ENCODE measurements at places on chromosomes 1 and 21.

DNA sequence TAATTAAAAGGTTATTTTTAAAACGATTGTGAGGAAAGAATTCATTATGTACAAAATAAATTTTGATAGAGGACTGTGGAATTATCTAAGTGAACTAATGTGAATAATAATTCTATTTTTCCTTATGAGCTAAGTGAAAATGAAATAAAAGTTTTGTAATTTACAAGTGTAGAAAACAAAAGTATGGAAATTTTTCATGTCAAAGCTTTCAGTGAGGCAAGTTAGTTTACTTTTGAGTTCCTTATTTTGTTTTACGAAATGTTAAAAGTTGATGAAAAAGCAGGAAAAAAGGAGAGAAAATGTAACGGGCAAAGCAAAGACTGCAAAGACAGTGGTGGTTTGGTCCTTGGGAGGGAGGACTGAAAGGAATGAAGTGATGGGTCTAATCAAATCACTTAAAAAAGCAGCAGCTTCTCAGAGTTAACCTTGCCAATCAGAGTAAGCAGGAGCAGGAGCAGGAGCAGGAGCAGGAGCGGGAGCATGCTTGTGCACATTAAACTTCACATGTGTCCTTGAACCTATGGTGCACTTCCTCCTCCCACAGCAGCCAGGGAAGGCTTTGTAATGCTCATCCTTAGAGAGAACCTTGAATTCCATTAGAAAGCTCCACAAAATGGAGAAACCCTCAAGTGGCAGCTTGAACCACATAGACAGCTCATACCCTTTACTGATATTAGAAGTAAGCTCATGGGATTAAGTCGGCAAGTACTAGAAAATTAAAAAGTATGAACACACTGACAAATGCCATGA lies 133.4 kb downstream of the LHX4 start:
- no peak for DNase-seq

DNA sequence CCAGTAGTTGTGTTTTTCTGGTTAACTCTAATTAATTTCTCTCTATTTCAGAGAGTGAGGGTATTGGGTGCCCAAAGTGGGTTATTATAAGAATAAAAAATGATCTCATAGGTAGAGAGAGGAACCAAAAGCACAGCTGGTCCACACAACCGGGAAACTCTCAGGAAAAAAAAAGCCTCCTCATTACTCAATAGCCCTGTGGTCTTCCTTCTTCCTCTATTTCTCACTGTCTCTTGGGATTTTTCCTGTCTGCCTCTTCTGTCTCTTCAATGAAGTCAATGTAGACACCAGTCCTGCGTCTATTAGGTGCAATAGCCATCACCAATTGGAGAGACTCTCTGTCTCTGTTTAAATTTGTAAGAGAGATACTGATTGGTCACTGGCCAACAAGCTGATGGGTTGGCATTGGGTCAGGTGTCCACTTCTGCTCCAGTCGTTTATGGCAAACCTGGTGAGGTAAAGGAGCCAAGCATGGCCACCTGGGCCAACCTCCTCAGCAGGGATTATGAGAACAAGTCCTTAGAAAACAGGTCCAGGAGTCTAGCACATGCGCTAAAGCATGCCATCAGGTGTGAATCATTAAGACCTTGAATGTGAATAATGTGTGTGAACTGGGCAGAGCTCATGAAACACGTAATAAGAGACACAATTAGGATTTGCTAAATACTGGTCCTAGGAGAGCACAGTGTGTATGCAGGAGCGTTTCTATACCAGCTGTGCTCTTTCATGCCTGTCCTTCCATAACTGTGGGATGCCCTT lies 443.0 kb upstream of the RUNX1 start:
- no peak for DNase-seq

- no peak for DNase-seq
Measured at GRCh38 chr1:209389258-209389657, 194.3 kb upstream of the CAMK1G start.

- no peak for DNase-seq
Measured at GRCh38 chr1:117586747-117587498, 18.9 kb upstream of the TENT5C start.

DNA sequence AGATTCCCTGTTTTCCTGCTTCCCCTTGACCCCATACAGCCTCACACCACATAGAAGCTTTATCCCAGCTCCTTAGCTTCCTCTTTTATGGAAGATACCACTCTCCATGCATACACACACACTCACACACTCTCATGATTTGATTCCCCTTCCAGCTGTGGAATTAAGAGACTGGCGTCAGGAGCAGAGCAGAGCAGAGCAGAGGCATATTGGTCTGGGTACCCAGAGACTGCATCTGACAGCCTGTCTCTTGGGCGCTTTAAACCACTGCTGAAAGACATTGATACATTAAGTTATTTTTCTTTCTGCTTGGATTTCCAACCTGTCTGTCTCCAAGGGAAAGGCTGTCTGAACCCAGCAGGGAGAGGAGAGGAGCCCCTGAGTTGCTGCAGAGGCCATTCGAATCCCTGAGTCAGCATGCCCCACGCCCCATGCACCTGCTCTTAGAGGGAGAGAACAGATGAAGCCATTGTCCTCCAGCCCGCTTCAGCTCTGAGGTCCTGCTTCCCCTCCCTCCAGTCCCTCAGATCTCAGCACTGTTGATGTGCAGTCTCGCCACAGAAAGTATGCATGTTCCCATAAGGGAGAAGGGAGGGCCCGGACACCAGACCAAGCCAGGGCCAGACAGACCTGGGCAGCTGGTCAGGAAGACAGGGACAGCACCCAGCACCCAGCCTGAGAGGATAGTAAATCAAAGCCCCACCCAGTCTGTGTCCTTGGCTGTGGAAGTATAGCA lies 66.7 kb upstream of the GJB5 start:
- no peak for DNase-seq

- DNase-seq, result no peak
Measured at GRCh38 chr1:186574926-186575325, 105.3 kb downstream of the PTGS2 start.

- no peak for DNase-seq
Measured at GRCh38 chr1:111852261-111852721, 96.6 kb downstream of the DDX20 start.

- no peak for DNase-seq
Measured at GRCh38 chr1:65527190-65527589, 106.7 kb downstream of the LEPR start.

GRCh38 chr1:32507021-32507420 lies 32.2 kb upstream of the ZBTB8A start:
- DNase-seq, result no peak

- no peak for DNase-seq
Measured at GRCh38 chr1:23722652-23723051, 20.6 kb upstream of the ELOA start.

DNA sequence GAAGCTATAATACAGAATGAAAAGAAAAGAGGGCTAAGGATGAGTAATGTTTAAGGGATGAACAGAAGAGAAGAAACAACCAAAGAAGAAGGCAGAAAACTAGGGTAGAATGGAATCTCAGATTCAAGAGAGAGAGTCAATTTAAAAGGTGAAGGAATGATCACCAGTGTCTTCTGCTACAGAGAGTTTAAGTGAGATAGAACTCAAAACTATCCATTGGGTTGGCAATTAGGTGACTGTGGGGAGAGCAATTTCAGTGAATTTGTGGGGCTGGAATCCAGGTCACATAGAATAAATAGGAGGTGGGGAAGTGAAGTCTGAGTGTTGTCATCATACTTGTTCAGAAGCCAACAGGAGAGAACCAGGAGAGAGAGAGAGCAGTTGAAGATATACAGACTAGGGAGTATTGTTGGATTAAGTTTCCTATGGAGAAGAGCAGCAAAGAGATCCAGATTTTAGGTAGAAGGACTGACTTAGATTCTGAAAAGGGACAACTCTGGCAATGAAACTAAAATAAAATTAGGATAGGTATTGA lies 19.9 kb downstream of the MACF1 start:
- no peak for DNase-seq

DNA sequence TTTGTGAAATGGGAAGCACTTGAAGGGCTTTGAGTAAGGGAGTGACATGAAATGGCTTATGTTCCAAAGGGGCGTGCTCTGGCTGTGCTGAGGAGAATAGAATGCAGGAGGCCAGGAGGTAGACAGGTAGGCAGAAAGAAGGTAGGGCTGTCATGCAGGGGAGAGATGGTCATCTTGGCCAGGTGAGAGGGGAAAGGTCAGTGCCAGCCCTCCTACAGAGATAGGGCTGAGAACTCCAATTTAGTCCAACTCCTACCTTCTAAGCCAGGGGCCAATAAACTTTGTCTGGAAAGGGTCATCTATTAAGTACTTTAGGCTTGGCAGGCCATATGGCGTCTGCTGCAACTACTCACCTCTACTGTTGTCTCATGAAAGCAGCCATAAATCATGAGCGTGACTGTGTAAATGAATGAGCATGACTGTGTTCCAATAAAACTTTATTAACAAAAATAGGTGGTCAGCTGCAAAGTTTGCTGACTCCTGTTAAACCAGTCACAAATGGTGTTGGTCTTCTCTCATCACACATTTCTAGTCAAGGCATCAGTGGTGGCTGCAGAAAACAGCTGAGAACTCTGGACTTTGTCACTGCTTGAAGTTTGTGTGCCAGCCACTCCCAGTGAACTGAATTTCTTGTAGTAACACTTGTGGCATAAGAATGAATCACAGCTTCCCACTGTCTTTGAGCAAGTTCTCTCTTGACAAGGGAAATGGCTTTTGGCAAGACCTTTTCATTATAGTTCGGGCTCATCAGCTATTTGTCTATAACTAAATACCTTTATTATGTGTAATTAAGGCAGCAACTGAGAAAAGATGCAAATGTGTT lies 32.0 kb upstream of the CD2 start:
- no peak for DNase-seq

DNA sequence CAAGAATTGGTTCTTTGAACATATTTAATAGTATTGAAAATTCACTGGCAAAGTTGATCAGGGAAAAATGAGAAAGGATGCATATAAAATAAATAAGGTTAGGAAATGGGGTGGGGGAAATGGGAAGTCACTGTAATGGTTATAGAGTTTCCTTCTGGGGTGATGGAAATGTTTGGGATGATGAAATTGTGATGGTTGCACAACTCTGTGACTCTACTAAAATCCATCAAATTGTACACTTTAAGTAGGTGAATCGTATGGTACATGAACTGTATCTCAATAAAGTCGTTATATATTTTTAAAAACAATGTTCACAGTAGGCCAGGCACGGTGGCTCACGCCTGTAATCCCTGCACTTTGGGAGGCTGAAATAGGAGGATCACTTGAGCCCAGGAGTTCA lies 56.4 kb upstream of the ZYG11A start:
- no peak for DNase-seq

GRCh38 chr1:178614286-178614685 lies 101.4 kb downstream of the TEX35 start:
- no peak for DNase-seq

DNA sequence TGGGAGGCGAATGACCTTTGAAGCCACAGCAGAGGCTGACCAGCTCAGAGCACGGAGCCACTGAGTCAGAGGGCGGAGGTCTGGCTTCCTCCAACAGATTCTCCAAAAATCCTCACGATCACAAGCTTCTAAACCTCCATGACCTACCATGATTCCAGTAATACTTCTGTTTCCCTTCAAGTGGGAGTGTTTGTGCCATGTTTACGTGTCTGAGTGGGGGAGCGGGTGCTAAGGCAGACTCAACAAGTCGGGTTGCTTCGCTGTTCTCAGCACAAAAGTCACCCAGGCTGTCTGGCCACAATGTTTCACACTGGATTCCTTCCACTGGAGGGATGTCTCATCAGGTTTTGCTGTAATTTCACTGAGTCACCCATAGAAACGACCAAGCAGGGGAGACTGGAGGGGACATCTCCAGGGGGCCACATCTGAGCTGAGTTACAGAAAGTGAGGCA lies 86.2 kb downstream of the SLC66A1 start:
- DNase-seq, result no peak

GRCh38 chr1:107965110-107965991 lies at the start of gene VAV3:
TSS of gene VAV3 (minus strand) at chr1:107965180. CDS start at chr1:107964869, 311 bp downstream.
- peak; percentile 81 for DNase-seq

- no peak for DNase-seq
Measured at GRCh38 chr21:46667741-46668380, 32.4 kb downstream of the PRMT2 start.

DNA sequence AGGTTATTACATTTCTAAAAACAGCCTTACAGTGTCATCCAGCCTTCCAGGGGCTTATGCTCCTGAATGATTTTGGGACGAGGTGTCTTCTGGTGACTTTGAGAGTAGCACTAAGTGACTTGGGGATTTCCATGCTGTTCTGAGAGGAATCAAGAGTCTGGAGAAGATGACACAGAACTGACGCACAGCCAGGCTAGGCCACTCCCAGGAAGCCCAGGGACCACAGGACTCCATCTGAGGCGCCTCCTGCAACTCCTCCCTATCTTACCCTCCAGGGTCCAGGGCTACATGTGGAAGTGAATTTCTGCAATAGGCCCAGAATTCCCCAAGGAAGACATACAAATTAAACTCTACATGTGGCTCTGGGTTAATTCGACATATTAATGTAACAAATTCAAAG lies 92.5 kb downstream of the SLC25A24 start:
- DNase-seq, result peak; percentile 50

GRCh38 chr1:27010226-27010994 lies 2.2 kb downstream of the TENT5B start:
- DNase-seq, result no peak

DNA sequence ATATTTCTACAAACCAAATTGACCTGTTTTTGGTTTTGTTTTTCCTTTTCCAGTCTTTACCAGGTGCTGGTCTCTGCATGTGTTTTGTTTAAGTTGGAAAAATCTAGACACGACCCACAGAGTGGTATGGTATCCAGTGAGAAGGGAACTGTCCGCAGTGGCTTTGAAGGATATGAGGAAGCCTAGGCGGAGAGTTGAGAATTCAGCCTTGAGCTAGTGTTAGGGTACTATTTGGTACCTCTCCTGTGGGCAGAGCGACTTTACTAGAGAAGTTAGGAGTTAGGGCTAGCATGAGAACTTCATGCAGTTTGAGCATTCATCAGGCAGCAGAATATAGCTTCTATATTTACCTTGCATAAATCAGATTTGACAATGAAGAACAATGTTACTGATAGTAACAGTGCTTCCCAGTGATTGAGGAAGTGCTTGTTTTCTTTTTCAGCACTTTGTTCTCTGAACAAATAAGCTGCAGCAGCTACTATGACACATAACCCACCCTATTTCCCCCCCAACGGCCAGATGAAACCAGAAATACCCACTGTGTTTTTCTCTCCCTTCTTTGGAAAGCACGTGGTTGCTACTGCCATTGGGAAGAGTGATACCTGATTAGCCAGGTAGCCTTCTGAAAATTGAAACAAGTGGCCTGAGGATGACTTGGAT lies 19.0 kb downstream of the MRPS6 start:
- DNase-seq, result no peak

GRCh38 chr1:8925406-8925805 lies 20.3 kb upstream of the CA6 start:
- peak; percentile 32 for DNase-seq

- DNase-seq, result no peak
Measured at GRCh38 chr1:208068407-208068806, 157.5 kb upstream of the CD34 start.

DNA sequence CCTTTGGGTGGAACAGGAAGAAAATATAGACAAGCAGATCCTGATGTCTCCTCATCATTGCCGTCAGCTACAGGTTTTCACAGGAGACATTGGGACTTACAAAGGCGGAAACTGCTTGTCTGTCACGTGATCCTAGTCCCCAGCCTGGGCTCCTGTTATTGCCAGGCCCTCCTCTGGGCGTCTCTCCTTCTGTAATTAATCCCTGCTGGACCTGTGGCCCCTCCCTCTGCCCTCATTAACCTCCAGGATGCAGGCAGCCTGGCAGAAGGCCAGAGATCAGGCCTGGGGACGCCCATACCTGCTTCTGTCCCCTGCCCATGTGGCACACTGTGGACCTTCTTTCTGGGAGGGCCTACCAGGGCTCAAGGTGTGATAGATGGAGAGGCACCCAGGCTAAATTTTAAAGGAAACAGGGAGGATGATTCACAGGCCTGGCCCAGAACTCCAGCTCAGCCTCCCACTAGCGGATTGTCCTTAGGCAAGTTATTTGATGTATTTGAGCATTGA lies 2.4 kb downstream of the S100A5 start:
- no peak for DNase-seq

All from GDM1 (cell line).